ENCODE measurements at places on chromosomes 12 and 14.

- no peak for DNase-seq
Observed at GRCh38 chr12:48121522-48121921, 2.4 kb downstream of the PFKM start.

- no peak for DNase-seq
Observed at GRCh38 chr12:4769073-4769472, 48.9 kb downstream of the GALNT8 start.

DNA sequence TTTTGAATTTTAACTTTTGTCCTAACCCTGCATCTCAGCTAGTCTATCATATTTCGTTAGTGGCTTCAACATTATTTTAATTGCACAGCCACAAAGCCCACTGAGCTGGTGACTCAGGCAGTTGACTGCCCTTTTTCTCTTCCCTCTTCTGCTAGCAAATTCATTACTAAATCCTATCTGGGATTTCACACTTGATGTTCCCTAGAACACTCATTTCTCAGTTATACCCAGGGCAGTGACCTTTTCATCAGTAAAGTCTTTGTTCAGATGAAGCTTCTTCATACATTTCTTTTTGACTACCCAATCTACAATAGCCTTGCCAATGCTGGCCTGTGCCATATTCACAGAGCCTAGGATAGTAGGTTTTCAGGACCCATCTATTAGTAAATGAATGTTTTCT is 107.0 kb downstream of the ATXN7L3B start:
- DNase-seq = no peak

DNA sequence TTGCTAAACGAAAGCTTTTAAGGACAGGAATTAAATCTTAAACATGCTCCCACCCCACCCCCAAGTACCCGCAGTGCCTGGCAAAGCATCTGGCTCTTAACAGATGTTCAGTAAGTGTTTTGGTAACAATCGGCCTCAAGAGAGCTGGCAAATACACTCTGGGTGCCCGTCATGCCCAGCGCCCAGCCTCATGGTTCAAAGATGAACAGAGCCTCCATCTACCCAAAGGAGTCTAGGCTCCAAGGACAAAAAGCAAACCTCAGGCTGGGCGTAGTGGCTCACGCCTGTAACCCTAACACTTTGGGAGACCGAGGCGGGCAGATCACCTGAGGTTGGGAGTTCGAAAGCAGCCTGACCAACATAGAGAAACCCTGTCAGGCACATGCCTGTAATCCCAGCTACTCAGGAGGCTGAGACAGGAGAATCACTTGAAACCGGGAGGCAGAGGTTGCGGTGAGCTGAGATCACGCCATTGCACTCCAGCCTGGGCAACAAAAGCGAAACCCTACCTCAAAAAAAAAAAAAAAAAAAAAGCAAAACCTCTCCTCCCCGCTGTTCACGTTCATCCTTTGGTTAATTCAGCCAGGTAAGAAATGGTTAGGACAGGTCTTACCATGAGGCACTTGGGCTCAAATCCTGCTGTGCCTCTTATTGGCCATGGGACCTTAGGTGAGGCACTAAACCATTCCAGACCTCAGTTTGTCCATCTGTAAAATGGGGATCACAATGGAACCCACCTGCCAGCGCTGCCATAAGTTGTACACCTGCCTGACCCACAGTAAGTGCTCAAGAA is 151.3 kb downstream of the BCL11B start:
- DNase-seq = no peak

GRCh38 chr14:90567991-90568390 is 171.2 kb downstream of the CALM1 start:
- DNase-seq = no peak

- no peak for DNase-seq
Observed at GRCh38 chr12:131865180-131865875, 29.1 kb upstream of the ULK1 start.

DNA sequence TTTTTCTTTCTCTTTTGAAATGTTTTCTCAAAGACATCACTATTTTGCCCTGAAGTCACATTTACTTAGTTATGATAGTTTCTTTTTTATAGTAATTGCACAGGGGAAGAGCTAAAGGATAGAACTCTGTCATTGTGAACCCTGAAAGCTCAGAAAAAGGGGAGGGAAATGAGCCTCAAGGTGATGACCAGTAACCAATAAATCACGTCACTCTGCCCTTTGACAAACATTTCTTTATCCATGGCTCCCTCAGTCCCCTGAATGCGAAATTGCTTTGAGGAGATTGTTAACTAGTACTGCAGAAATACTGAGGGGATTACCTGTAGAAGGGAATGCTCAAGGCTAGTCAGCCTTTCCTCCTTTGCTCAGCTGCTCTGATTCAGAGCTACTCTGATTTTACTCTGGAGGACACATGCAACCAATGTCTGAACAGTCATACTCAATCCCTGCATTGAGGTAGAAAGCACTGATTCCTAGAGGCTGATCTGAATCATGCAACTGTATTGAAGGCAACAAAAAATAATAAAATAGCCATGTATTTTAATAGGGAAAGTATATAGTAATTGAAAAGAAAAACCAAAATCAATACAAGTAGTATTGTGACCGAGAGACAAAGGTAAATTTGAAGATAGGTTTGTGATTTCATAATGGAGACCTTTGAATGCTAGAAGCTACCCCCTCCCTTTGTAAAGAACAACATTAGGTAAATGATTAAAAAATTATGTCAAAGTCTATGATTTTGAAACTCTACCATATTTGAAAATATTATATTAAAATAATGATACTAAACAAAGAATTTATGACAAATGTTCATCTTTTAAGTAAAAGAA is 24.7 kb downstream of the SLCO1B1 start:
- DNase-seq = no peak

DNA sequence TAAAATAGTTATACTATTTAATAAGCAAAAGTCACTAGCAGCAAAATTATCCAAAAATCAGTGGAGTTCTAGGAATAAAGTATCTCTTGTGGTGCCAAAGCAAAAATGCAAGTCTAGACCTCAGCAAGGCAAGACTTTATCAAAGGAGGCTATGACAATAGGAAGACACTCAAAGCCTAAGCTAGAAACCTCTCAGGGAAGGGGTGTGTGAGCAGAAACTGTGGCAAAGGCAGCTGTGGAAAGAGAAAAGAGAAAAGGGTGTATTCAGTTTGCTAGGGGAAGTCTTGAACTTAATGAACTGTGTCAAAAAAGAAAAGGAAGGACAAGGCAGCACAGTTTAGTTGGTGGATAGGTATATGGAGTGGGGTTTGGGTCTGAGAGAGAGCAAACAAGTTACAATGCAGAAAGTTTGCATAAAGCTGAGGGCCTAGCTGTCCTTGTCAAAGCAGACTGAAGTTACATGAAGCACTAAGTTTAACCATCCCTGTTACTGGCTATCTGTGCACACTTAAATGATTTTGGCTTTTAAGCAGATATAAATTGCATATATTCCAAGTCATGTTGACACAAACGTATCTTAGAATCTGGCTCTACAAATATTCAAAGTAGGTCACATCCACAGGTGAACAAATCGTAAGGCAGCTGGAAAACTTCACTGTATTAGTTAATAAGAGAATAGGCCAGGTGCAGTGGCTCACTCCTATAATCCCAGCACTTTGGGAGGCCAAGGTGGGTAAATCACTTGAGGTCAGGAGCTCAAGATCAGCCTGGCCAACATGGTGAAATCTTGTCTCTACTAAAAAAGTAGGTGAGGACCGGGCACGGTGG is 31.0 kb upstream of the AMN1 start:
- no peak for DNase-seq

- DNase-seq = no peak
Observed at GRCh38 chr14:55136885-55137786, 8.1 kb downstream of the LGALS3 start.

GRCh38 chr12:42761601-42762350 is 172.2 kb upstream of the PRICKLE1 start:
- no peak for DNase-seq

DNA sequence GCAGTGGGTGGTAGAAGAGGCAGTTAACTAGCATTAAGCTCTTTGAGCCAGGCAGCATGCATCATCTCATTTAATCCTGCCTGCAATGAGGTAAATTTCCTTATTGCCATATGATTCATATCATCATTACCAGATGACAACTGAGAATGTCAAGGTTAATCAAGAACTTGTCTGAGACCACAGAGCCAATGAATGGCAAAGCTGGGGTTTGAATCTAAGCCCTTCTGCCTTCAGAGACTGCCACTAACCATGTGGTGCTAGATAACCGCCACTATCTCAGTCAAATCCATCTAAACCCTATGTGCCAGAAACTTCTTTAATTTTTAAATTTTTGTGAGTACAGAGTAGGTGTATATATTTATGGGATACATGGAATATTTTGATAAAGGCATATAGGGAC is 77.8 kb upstream of the GRIP1 start:
- DNase-seq = no peak

- no peak for DNase-seq
Observed at GRCh38 chr12:3727354-3727753, 25.6 kb downstream of the CRACR2A start.

DNA sequence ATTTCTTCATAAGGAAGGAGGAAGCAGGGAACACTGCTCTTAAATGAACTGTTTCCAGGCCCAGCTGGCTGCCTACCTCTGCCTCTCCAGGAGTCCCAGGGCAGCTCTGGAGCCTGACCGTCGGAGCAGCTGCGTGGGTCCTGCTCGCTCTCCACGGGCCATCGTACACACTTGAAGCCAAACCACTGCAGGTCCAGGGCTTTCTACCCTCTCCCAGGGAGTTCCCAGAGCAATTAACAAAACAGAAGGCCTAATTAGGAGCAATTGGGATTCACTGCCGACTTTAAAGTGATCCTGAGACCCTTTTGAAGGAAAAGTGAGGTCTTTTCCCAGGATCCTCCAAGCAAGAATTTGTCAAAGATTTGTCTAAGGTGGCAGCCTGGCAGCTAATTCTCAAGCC is 76.9 kb downstream of the OTX2 start:
- no peak for DNase-seq

DNA sequence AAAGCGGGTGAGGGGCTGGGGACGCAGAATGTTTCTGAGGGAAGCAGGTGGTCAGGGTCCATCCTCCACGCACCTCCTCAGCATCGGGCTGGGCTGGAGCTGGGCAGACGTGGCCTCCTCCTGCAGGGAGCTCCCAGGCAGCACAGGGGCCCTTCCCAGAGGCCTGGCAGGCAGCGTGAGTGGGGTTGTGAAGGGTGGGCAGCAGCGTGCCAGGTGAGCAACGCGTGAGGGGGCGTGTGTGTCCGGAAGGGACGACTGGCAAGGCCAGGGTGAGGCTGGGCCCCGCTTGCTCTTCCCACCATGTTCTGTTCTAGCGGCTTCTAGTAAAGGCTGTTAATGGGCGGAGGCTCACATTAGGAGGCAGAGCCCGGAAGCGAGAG is 17.1 kb downstream of the ANKRD9 start:
- no peak for DNase-seq

DNA sequence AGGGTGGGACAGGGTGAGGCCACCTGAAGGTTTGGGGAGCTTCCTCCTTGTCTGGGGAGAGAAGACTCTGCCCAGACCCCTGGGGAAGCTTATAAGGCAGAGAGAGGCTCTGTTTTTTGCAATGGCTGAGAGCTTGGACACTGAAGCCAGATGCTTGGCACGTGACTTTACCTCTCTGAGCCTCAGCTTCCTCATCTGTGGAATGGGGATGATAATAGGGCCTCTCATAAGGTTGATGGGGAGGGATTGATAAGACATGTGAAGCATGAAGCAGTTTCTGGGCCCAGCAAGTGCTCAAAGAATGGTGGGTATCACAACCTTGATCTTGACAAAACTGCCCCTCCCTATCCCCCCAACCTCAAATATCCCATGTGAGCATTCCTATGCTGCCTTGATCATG is 195.4 kb upstream of the LHX5 start:
- no peak for DNase-seq

GRCh38 chr14:36553656-36554260 is 28.7 kb downstream of the NKX2-8 start:
- DNase-seq = no peak

DNA sequence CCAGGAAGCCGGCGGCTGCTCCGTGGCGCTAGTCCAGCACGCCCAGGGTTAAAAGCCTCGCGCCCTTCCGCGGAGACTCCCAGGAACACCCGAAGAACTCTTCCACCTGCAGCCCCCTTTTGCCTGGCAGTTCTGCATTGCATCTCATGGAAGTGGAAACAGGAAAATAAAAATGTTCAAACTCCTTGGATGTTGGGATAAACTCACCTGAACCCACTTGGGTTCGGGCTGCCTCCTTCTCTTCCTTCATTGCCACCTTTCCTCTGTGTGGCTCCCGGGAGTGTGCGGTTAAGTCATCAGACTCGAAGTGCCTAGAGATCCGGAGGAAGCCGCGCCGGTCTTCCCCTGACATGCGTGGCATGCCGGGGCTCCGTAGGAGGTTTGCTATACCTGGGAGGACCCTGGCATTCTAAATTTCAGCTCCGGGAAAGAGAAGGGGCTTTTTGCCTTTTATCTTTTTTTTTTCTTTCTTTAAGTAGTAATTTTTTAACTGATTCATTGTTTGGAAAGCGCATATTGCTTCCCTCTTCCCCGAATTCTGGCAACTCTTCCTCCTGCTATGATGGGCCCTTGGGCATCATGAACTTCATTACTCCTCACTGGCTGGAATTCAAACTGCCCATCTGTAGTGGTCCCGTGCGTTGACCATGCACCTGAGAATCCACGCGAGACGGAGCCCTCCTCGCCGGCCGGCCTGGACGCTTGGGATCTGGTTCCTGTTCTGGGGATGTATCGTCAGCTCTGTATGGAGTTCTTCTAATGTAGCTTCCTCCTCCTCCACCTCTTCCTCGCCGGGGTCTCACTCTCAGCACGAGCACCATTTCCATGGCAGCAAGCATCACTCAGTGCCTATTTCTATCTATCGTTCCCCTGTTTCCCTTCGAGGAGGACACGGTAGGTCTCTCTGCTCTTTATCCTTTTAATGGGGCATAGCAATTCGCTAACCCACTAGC is 931.4 kb downstream of the DIO2 start:
- DNase-seq = no peak

DNA sequence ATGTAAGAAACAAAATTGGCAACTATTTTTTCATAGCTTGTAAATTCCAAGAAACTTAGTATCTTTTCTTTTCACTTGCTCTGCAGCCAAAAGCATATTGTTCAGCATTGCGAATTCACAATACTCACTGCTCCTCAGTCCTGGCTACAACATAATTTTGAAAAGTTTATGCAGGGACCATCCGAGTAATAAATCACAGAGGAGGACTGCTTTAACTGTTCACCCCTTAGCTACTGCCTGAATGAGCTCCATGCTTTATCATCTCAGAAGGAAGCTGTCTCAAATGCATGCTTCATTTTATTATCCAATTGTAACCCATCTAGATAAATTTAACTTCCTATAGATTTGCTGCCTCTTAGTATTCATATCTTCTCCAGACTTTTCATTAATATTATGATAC is 827.8 kb downstream of the DIO2 start:
- no peak for DNase-seq

- DNase-seq = no peak
Observed at GRCh38 chr12:132148368-132149045, 4.2 kb downstream of the NOC4L start.
